ENCODE measurements at places on chromosomes 4 and X.

GRCh38 chr4:16031546-16032395 is 52.1 kb downstream of the PROM1 start:
- DNase-seq: no peak

DNA sequence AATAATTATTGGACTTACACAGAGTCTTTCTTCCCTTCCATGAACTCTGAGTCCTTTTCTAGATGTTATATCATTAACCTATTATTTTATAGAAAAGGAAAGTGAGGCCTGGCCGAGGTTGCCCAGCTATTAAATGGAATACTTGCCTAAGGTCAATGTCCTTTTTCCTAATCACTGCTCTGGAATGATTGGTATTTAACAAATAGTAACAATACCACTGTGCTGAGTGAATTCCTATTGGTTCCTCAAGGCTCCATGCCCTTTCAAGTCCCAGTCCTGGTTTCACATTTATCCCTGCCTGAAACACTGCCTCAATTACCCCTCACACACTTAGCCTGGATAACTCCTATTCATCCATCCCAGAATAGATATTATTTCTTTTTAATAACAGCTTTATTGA is 6.2 kb downstream of the TCEAL9 start:
- DNase-seq: no peak

- no peak for DNase-seq
Observed at GRCh38 chrX:13046141-13046855, 1.9 kb upstream of the FAM9C start.

DNA sequence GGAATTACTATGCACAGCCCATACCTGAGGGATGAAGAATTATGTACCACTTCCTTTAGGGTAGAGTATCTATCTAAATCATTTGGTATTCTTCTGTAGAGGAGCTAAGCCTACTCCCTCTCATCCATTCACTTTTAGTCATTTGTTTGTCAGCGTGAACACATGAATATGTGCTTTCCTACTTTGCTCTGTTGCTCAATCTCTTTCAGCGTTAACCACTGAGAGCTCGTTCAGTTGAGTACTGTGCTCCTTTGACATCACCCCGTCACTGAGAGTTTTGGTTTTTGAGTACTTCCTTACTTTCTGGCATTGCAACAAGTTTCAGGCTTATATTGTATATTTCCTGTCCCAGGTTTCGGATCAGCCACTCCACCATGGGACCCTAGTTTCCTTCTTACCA is 700.6 kb downstream of the NLGN4X start:
- no peak for DNase-seq

All from stimulated activated CD4-positive, alpha-beta T cell treated with anti-CD3 and anti-CD28 coated beads, Interleukin-15, amount 100 ng/mL, for 1 hour (primary cell).